ENCODE measurements at places on chromosomes 4 and X.

DNA sequence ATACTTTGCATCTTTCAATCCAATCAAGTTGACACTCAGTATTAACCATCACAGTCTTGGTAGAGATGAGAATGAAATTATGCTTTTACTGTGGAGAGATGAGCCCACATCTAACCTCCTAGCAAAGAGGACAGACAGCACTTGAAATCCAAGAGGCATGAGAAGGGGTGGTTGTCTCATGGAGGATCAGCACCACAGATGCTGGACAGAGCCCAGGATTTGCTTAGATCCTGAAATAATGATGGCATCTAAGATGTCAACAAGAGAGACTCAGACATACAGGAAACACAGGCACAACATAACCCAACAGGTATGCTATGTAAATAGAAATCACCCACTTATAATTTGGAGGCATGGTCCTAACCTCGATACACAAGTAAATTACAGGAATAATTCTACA is 74.3 kb upstream of the VCX2 start:
- DNase-seq = no peak

- no peak for DNase-seq
Observed at GRCh38 chrX:87805829-87806490, 288.4 kb downstream of the KLHL4 start.

DNA sequence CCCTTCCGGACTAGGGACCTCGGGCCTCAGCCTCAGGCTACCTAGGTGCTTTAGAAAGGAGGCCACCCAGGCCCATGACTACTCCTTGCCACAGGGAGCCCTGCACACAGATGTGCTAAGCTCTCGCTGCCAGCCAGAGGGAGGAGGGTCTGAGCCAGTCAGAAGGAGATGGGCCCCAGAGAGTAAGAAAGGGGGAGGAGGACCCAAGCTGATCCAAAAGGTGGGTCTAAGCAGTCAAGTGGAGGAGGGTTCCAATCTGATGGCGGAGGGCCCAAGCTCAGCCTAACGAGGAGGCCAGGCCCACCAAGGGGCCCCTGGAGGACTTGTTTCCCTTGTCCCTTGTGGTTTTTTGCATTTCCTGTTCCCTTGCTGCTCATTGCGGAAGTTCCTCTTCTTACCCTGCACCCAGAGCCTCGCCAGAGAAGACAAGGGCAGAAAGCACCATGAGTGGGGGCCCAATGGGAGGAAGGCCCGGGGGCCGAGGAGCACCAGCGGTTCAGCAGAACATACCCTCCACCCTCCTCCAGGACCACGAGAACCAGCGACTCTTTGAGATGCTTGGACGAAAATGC is at the start of gene WAS:
WAS (plus strand) TSS at position 389 of the 572 bp plus-strand sequence; CDS start at position 444, 55 bp downstream.
- no peak for DNase-seq

- peak; percentile 18 for DNase-seq
Observed at GRCh38 chr4:77959566-77960338, 97.1 kb downstream of the MRPL1 start.

- no peak for DNase-seq
Observed at GRCh38 chr4:105257817-105258495, 111.3 kb downstream of the TET2 start.

GRCh38 chrX:46408553-46409407 is 136.4 kb downstream of the ZNF674 start:
- DNase-seq = peak; percentile 38

- DNase-seq = no peak
Observed at GRCh38 chr4:185201977-185202962, 1.5 kb downstream of the CFAP97 start.

GRCh38 chrX:107348051-107348450 is 101.4 kb upstream of the FRMPD3 start:
- no peak for DNase-seq

DNA sequence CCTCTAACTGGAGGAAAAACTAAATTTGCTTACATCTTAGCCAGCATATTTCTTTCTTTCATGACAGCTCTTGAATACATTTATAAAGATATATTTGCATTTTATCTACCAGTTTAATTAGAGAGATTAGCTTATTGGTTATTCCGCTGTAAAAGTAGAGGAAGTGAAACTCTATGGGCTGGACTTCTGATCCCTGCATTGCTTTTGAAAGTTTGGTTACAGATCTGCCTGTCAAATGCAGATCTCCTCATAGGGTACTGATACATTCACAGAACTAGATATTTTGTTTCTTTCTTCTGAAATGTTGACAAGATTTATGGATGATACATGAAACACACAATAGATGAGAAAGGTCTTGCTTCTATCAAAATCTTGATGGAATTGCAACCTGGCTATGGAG is 581.4 kb upstream of the AADAT start:
- DNase-seq = no peak

- DNase-seq = no peak
Observed at GRCh38 chr4:93184053-93184452, 644.5 kb upstream of the ATOH1 start.

GRCh38 chrX:36218801-36219200 is 299.3 kb downstream of the CFAP47 start:
- DNase-seq = no peak
